Endothelial cell (in vitro differentiated cells): ENCODE measurements at places on chromosomes 1 and 21. TPM values are rescaled to one million over a fixed set of nuclear protein-coding genes. Genes with fewer than 3 reads are reported as not detected.

The MYBPH gene
- total RNA-seq = not detected

The CPTP gene
- total RNA-seq = 26.0 TPM

The RCSD1 gene
- 39.5 TPM for total RNA-seq

DNA sequence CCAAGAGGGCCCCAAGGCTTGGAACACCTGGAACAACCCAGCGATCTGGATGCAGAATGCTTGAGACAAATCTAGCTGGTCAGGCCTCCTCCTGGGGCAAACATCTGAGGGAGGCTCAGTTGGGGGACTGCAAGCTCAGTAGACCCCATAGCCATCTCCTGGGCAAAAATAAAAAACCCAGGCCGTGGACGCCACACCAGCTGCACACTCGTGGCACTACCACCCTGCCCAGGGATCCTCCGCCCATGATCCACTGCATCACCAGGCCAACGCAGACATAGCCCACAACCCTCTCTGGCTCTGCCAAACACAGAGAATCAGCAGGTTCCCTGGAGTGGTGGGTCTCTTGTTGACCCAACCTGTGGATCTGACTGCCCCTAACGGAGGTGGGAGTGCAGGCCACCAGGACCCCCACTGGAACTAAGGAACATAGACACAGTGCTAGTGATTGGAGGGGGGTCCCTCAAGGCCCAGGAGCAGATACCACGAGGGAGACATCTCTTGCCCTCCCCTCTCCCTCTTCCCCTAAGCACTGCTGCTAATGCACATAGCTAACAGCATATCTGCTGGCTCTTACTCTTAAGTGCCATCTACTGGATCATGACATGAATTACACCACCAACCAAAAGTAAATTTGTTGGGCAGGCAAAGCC lies 147.2 kb downstream of the CHD1L start:
- no peaks in the 10 kb centered on the region for H3K4me1 ChIP-seq
- H3K27me3 ChIP-seq = no peaks in the 10 kb centered on the region
- H3K27ac ChIP-seq = no peak overlapping the region

GRCh38 chr1:162466797-162467196 lies 30.8 kb upstream of the UHMK1 start:
- peaks cover 11% of the 10 kb centered on the region for H3K36me3 ChIP-seq
- no peak overlapping the region for H3K4me3 ChIP-seq
- peaks cover 4% of the 10 kb centered on the region for H3K4me1 ChIP-seq
- no peak overlapping the region for H3K27ac ChIP-seq
- H3K27me3 ChIP-seq = no peaks in the 10 kb centered on the region
- no peak for DNase-seq

DNA sequence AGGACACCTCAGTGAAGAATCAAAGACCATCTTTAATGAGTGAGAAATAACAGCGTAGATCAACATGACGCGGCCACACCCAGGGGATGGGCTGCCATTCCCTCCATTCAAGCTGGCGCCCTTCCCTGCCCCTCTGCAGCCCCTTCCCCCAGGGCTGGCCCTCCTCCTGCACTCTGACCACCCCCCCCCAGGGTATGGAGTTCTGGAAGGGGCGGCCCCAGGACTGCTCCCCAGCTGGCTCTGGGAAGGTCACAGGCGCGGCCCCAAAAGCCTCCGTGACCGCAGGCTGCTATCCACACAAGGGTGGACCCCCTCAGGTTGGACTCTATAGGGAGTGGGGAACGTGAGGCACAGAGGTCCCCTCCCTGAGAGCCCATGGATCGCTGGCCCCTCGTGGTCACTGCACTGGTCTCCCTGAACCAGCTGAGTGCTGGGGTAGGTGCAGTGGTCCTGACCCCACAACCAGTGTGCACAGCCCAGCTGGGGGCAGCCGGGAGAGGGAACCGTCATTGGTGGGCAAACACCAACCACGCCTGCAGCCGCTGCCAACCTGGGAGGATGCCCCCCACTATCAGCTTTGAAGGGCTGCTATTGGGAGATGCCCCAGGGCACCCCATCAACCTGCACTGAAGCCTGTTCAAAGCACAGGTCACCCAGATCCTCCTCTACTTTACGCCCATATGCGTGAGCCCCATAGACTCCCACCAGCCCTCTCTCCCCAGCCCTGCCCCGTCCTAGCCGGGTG lies 16.1 kb upstream of the GPR153 start:
- no peak for DNase-seq
- H3K27me3 ChIP-seq = peaks cover 7% of the 10 kb centered on the region
- H3K4me3 ChIP-seq = no peak overlapping the region
- no peak overlapping the region for H3K27ac ChIP-seq

GRCh38 chr1:180262628-180263488 lies 32.8 kb downstream of the LHX4 start:
- no peak for DNase-seq
- no peak overlapping the region for H3K4me3 ChIP-seq
- H3K36me3 ChIP-seq = peaks cover 8% of the 10 kb centered on the region
- H3K4me1 ChIP-seq = no peaks in the 10 kb centered on the region

- peaks cover 2% of the 10 kb centered on the region for H3K4me1 ChIP-seq
- no peak overlapping the region for H3K4me3 ChIP-seq
- H3K36me3 ChIP-seq = peaks cover 20% of the 10 kb centered on the region
- DNase-seq = no peak
- H3K27ac ChIP-seq = no peak overlapping the region
- H3K27me3 ChIP-seq = no peaks in the 10 kb centered on the region
Observed at GRCh38 chr1:229535230-229535629, 23.3 kb downstream of the ABCB10 start.

- DNase-seq = no peak
- H3K4me3 ChIP-seq = no peak overlapping the region
- peaks cover 33% of the 10 kb centered on the region for H3K36me3 ChIP-seq
- H3K27ac ChIP-seq = no peak overlapping the region
- H3K27me3 ChIP-seq = no peaks in the 10 kb centered on the region
Observed at GRCh38 chr1:24673341-24673740, 30.2 kb downstream of the SRRM1 start.

DNA sequence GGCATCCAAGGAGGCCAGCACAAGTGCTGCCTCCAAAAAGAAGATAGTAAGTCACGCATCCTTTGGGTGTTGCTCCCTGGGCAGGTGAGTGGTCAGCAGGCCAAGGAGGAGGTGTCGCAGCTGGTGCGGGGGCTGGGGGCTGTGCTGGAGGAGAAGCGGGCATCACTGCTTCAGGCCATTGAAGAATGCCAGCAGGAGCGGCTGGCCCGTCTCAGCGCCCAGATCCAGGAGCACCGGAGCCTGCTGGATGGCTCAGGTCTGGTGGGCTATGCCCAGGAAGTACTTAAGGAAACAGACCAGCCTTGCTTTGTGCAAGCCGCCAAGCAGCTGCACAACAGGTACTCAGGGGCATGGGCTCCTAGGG lies 4.3 kb downstream of the TRIM46 start:
- H3K27ac ChIP-seq = no peak overlapping the region
- H3K4me1 ChIP-seq = peaks cover 21% of the 10 kb centered on the region
- peak overlapping the region; percentile 25 for H3K4me3 ChIP-seq
- peaks cover 6% of the 10 kb centered on the region for H3K27me3 ChIP-seq

DNA sequence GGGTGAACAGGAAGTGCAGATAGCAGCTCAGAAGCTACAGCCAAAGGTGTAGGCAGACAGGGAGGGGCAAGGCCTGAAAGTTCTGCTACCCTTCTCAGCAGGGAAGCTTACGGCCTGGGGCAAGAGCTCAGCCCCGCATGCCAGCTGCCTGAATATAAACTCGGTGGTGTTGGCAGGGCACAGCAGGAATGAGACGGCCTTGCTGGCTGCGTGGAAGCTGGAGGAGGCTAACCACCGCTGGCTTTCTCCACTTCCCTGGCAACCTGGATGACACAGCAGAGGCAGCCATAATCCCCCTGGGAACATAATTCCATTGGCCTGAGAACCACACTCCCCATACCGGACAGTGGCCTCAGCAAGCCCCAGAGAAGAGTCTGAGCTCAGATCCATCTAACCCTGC lies 81.9 kb upstream of the PRRC2C start:
- no peaks in the 10 kb centered on the region for H3K36me3 ChIP-seq
- H3K4me1 ChIP-seq = no peaks in the 10 kb centered on the region
- no peak for DNase-seq
- no peak overlapping the region for H3K27ac ChIP-seq
- H3K4me3 ChIP-seq = no peak overlapping the region

GRCh38 chr21:38243732-38244406 lies 12.9 kb upstream of the KCNJ15 start:
- no peaks in the 10 kb centered on the region for H3K36me3 ChIP-seq
- peaks cover 1% of the 10 kb centered on the region for H3K4me1 ChIP-seq
- no peaks in the 10 kb centered on the region for H3K27me3 ChIP-seq
- DNase-seq = no peak

DNA sequence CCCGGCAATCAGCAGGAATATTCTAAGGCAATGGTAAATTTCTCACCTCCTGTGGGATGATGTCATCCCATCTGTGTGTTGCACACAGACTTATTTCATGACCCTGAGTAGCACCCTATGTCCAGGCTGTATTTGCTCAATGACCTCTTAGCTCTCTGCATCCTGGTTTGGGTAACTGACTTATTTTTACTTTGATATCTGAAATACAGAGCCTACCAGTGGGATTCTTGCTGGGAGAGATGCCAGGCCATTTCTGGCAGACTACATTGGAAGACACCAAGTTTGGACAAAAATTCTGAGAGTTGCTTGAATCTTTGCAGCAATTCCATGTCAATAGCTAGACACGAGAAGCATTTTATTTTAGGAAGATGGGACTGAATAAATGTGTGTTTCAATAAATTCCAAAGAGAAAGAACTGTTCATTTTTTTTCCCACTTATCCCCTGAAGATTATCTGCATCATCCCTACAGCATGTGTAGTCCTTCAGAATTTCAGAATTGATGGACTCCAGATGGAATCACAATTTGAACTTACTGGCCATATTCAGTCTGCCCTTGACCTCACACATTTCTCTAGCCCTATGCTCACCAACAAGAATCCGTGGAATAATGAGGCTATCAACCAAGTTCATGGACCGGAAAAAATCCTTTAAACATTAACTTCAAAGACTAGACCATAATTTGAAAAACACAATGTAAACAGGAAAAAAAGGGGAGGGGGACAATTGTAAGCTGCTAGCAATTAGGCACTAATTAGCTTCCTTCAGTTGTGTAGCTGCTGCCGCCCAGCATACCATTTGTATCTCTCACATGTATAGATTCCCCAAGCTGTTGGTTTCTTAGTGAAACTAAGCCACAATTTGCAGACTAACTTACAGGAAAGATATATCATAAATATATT lies 226.5 kb downstream of the HMCN1 start:
- no peak overlapping the region for H3K27ac ChIP-seq
- peaks cover 2% of the 10 kb centered on the region for H3K27me3 ChIP-seq
- H3K4me3 ChIP-seq = no peak overlapping the region
- no peak for DNase-seq

DNA sequence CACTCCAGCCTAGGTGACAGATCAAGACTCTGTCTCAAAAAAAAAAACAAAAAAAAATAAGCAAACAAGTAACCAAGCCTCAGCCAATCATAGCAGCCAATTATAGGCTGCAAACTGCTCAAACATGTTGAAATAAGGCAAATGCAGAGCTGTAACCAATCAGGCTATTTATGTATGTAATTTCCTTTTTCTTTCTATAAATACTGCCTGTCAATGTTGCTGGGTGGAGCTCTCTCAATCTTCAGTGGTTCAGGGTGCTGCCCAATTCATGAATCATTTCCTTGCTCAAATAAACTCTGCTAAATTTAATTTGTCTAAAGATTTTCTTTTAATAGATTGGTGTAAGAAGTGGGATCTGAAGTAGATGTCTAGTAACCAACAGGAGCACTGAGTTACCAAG lies 11.6 kb upstream of the CD1D start:
- peaks cover 1% of the 10 kb centered on the region for H3K27me3 ChIP-seq
- H3K4me1 ChIP-seq = no peaks in the 10 kb centered on the region
- no peak overlapping the region for H3K4me3 ChIP-seq
- DNase-seq = no peak
- H3K27ac ChIP-seq = no peak overlapping the region
- no peaks in the 10 kb centered on the region for H3K36me3 ChIP-seq
